ENCODE measurements at places on chromosomes 7 and 10. TPM values are rescaled to one million over a fixed set of nuclear protein-coding genes. Genes with fewer than 3 reads are reported as not detected.

Gene GPR26
- not detected for total RNA-seq

Gene DPP6
- not detected for total RNA-seq

Gene SRRM3
- not detected for total RNA-seq

DNA sequence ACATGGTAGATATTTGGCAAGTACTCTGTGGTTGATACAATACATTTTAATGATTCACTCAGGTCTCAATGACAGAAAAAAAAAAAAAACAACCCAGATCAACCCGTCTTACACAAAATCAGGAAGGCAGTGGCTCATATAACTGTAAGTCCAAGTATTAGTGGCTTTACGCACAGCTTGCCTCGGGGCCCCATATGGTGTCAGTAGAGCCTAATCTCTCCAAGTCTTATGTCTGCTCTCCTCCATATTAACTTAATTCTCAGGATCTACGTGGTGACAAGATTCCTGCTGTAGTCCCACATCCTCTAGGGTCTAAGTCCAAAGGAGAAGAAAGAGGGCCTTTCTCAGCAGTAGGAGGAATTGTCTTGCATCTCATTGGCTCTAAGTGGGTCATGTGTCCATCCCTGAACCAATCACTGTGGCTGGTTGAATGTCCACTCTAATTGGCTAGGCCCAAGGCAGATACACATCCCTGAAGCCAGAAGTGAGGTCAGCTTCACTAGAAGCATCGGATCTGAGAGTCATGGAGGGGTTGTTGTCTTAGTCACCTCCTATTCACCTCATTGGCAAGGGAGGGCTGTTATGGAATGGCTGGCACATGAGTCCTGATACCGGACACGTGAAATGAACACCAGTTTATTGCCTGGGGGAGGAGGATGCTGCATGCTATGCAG is 20.5 kb upstream of the PLPP4 start:
- DNase-seq = no peak
- no peak overlapping the region for H3K4me3 ChIP-seq
- H3K27me3 ChIP-seq = no peaks in the 10 kb centered on the region
- H3K36me3 ChIP-seq = no peaks in the 10 kb centered on the region
- H3K27ac ChIP-seq = no peak overlapping the region
- H3K4me1 ChIP-seq = no peaks in the 10 kb centered on the region

GRCh38 chr7:116588641-116589594 is 64.1 kb downstream of the CAV1 start:
- H3K27me3 ChIP-seq = peaks cover 9% of the 10 kb centered on the region
- no peak overlapping the region for H3K4me3 ChIP-seq
- H3K36me3 ChIP-seq = no peaks in the 10 kb centered on the region
- peaks cover 6% of the 10 kb centered on the region for H3K4me1 ChIP-seq
- no peak overlapping the region for H3K27ac ChIP-seq

Measured in CD4-positive, alpha-beta memory T cell (primary cell).